ENCODE measurements at places on chromosomes 2 and 18.
A peak's percentile ranks its signal among the peaks of the same experiment; 100 is the strongest.

GRCh38 chr18:70288851-70289328, at the start of gene SOCS6:
Gene SOCS6 (plus strand): TSS chr18:70289045. CDS start chr18:70324669, 35,624 bp downstream.
- peak; percentile 33 for DNase-seq

GRCh38 chr2:168685600-168686451, 116.6 kb upstream of the NOSTRIN start:
- no peak for DNase-seq

DNA sequence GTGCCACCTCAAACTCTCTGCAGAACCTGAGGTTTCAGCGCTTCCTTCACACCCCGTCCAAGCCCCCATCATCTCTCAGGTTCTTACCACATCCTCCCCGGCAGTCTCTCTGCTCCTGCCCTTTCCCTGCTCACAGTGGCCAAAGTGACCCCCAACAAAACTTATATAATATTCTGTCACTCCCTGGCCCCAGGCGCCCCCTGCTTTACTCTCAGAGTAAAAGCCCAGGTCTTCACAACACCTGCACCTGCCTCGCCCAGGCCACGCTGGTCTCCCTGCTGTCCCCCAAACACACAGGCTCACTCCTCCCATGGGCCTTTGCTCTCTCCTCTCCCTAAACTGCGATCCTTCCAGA, 6.4 kb downstream of the ITGB1BP1 start:
- no peak for DNase-seq

GRCh38 chr2:6448893-6449292, 416.8 kb downstream of the CMPK2 start:
- no peak for DNase-seq

- no peak for DNase-seq
Observed at GRCh38 chr18:26504831-26505230, 43.5 kb downstream of the KCTD1 start.

GRCh38 chr2:10820978-10821695, 8.6 kb upstream of the PDIA6 start:
- no peak for DNase-seq

- DNase-seq: no peak
Observed at GRCh38 chr18:39454866-39455265, 1889.3 kb upstream of the CELF4 start.

DNA sequence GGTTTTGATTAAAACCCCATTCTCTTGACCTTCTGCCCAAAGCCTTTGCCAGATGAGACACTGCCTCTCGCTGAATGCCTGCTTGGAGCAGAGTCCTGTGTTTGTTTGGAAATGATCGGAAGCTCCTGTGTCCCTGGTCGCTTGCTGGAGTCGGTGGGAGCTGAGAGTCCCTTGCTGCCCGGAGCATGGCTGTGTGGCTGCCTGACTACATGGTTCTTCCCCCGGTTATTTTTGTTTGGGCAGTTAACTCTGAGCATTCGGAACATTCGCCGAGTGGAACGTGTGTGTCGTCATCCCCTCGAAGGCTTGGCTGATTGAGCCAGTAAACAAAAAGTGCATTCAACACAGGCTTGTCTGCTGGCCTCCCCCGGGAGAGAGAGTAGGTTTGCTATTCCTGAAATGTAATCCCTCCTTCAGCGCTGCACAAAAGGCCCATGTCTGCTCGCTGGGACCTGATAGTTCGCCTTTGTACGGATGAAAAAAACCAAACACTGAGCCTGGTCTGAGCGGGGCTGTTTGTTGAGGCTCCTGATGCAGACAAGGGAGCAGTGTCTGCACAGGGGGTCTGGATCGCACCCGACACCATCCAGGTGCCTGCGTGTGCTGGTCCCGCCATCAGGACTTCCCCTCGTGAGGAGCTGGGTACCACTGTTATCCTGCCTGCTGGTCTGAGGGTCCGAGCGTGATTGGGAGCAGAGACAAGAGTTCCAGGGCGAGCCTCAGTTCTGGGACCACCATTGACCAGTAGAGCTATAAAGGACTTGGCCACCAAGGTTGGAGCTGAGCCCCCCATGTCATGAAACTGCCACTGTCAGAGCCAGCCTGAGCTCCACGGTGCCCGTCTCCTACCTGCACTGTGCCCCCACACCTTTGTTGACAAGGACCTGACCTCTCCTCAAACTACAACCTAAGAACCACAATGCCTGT, 83.8 kb downstream of the AGAP1 start:
- DNase-seq: no peak

DNA sequence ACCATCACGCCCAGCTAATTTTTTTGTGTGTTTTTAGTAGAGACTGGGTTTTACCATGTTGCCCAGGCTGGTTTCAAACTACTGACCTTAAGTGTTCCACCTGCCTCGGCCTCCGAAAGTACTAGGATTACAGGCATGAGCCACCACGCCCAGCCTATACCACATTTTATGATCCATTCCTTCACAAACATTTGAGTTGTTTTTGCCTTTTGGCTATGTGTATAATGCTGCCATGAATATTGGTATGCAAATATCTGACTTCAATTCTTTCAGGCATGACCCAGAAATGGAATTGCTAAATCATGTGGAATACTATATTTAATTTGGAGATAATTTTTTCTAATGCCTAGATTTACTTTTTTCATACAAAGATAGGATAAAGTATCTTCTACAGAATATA, 68.6 kb downstream of the TTC27 start:
- DNase-seq: no peak

DNA sequence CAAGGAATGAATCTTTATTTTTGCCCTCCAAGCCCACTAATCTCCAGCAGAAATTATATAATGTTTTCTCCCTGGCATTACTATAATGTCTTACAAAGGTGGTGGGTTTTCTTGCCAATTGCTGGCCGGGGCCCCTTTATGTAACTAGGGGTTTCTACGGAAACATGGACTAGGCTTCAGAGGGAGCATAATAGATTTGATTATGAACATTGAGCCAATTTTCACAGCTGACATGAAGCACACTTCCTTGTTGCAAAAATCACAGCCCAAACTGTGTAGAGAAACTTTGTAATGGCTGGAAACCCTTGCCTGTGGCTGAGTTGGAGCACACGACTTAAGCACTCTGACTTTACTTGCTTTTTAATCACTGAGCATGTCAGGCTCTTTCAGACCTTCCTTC, 3.8 kb upstream of the CYRIA start:
- no peak for DNase-seq

GRCh38 chr2:84674099-84674498, 157.8 kb downstream of the DNAH6 start:
- no peak for DNase-seq

- no peak for DNase-seq
Observed at GRCh38 chr18:3993941-3994687, 461.0 kb downstream of the DLGAP1 start.

- DNase-seq: no peak
Observed at GRCh38 chr2:68390114-68390513, 25.0 kb downstream of the PLEK start.

DNA sequence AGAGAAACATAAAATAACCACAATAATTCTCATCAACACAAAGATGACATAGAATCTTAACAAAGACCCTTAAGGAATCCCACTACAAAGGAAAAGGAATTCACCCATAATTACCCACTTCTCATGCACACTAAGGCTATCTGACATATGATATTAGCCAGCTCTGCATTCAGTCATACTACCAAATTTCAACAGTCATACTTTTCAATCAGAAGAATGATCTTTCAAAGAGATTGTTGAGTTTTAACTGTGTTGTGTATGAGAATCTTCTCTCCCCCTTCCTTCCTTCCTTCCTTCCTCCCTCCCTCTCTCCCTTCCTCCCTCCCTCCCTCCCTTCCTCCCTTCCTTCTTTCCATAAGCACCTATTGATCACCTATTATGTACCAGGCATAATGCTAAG, 17.0 kb downstream of the FZD7 start:
- DNase-seq: no peak

- no peak for DNase-seq
Observed at GRCh38 chr2:180905002-180905401, 75.4 kb upstream of the UBE2E3 start.

DNA sequence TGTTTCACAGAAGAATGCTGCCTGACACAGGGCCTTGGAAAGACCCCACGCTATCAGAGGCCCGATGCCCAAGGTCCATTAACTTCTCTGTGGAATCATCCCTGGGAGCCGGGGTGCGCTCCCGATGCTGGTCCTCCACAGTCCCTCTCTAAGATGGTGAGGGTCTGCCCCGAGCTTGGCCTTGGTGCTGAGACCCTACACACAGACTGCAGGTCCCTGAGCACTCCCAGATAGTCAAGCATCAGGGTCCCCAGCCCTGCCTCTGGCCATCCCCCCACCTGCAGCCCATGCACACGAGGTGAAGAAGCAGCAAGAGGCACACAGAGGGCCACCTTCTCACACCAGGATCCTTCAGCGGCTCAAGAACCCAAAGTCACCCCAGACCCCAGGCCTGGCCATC, 263.3 kb downstream of the MYCN start:
- DNase-seq: no peak

Measured in activated CD4-positive, alpha-beta T cell treated with anti-CD3 and anti-CD28 coated beads, Interleukin-2, amount 50 U/mL, for 48 hours (primary cell).